ENCODE measurements at places on chromosomes 7 and 10.

- no peak for DNase-seq
Measured at GRCh38 chr7:104914421-104914820, 99.6 kb upstream of the KMT2E start.

DNA sequence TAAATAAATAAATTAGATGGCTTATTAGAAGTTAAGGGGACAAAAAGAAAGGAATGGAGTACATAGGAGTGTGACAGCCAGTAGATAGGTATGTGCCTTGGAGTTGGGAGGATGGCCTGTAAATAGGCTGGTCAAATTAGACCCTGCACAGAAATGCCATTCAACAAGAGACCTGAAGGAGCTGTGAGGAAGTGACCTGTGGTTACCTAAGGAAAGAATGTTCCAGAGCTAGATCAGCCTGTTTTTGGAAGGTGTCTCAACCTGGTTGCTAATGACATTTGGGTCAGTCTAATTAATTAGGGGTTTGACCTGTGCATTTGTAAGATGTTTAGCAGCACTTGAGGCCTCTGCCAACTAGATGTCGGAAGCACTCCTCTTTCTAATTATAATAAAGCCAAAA is 315.3 kb upstream of the PLXDC2 start:
- DNase-seq: no peak

DNA sequence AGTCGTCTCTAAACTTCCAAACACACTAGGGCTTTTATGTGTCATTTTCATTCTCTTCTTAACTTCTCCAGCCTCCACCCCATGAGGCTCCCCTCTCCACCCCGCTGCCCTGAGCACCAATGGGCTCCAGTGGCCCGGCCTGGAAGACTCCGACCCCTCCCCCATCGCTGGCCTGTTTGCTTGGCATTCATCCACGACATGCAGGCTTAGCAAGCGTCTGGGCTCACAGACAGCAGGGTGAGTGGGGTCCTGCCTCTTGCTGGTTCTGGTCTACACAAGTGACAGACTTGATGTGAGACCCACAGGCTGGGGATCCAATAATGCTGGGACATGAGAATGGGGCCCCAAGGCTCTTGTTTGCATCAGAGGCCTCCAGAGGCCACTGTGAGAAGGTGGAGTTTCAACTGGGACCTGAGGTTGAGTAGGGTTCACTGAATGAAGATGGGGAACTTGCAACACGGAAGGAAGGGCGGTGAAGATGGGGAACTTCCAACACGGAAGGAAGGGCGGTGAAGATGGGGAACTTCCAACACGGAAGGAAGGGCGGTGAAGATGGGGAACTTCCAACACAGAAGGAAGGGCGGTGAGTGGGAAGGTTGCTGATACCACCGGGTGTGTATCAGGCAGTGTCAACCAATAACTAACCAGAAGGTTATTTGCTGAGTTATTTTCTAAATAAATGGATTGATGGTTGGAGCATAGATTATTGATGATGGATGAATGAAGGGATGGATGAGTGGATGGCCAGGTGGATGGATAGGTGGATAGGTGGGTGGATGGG is 14.0 kb downstream of the KNDC1 start:
- DNase-seq: no peak

DNA sequence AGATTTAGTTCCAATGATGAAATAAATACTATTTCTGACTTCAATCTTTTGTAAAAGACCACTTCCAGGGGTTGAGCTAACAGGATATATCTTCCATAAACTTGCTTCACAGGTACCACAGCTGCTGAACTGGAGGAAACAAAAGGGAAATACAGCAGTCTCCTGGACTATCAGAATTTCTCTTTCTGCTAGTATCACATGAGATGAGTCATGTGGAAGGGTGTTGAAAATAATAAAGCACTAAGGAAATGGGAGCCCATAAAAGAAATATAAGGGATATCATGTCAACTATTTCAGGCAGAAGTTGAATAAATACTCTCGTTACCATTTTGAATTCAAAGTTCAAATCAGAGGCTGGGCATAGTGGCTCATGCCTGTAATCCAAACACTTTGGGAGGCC is 250.3 kb upstream of the NFE2L3 start:
- DNase-seq: no peak

All from AG09319 (cell line).